NCI-H1048 (cell line): ENCODE measurements at places on chromosomes 5 and 9.

GRCh38 chr5:89471541-89471940, 588.6 kb upstream of the MEF2C start:
- no peak for DNase-seq

- no peak for DNase-seq
Observed at GRCh38 chr9:134396258-134396742, 70.0 kb downstream of the RXRA start.

GRCh38 chr9:75147638-75148037, 59.3 kb downstream of the OSTF1 start:
- DNase-seq, result no peak

DNA sequence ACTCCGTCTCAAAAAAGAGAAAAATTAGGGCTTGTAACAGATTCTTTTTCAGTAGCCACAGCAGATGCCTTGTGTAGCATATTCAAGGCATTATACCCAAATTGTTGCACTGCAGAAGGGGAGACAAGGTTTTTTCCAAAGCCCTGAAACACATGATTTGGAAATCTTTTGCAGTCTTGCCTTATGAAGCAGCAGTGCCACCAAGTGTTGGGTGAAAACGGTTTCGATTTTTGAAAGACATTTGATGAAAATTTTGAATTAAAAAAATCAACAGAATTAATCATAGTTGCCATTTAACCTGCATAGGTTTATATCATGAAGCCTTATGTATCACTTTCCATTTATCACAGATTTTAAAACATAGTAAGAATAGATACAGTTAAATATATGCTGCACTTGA, 479.5 kb downstream of the TAF11L14 start:
- no peak for DNase-seq

- no peak for DNase-seq
Observed at GRCh38 chr5:75364571-75365280, 27.7 kb downstream of the HMGCR start.

DNA sequence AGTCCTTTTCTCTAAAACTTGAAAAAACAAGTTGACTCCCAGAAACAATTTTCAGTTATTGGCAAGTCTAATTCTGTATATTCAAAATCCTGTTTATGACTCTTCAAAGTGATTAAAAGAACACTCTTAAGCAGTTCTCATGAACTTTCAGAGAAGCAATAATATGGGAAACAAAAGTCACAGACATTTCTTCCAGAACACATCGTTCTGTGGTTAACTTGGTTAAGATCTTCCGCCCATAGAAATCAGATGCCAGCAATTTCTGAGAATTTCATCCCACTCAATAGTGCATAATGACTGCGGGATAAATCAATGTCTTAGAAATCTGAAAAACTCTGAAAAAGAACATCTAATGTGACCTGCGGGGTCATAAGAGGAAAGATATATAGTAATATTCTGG, 300.5 kb downstream of the COX7C start:
- no peak for DNase-seq

- peak; percentile 29 for DNase-seq
Observed at GRCh38 chr9:36328798-36329411, 70.7 kb upstream of the GNE start.

DNA sequence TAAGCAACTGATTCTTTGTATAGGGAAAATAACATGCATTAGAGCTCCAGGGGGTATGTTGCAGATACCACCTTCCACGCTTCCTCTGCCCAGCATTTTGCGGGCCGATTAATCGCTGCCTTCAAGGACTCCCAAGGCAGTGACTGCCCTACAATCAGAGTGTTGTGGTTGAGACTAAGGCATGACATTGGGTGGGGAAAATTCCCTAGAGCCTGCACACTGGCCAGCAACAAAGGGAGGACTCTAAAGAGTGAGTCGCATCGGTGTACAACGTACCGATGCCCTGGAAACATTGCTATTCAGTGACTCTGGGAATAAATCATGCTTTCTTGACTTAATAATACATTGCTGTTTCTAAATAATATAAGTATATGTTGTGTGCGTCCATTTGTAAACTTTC, 119.7 kb downstream of the ZNF462 start:
- no peak for DNase-seq

GRCh38 chr5:150672237-150672883, 11.3 kb downstream of the MYOZ3 start:
- no peak for DNase-seq

- no peak for DNase-seq
Observed at GRCh38 chr9:117783828-117784227, 79.6 kb downstream of the TLR4 start.

DNA sequence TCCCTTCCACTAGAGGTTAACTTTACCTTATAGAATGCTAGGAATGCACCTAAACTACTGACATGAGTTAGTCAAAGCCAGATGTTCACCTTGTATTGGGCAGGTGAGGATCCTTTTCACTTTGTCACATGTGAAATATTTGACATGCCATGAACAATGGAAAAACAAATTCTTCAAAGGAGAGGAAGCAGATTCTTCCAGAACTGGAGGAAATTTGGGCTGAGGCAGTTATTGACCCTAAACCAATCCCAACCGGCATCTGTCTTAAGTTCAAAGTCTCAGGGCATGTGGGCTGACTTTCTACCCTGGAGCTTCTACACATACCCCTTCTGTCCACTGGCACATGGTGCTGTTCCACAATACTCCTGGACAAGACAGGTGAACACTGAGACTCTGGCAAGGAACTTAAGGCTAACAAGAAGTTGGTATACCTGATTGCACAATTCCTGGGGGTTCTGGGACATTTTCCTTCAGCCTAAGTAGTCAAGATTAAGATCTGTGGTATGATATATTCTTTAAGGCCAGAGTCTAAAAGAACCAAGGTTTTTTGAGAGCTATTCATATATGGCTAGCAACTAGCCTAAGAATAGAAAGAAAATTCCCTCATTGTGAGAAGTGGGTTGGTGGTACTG, 2.6 kb downstream of the VLDLR start:
- no peak for DNase-seq

- no peak for DNase-seq
Observed at GRCh38 chr9:5778805-5779204, 54.1 kb downstream of the ERMP1 start.

- no peak for DNase-seq
Observed at GRCh38 chr5:133829786-133830185, 138.6 kb downstream of the C5orf15 start.

GRCh38 chr9:36392489-36392888, 7.6 kb downstream of the RNF38 start:
- no peak for DNase-seq
